Fibroblast of skin of left quadriceps (primary cell): ENCODE measurements at places on chromosomes 1 and 21.
A peak's percentile ranks its signal among the peaks of the same experiment; 100 is the strongest.

- DNase-seq: peak; percentile 80
Observed at GRCh38 chr1:93979718-93980319, 70.6 kb upstream of the GCLM start.

DNA sequence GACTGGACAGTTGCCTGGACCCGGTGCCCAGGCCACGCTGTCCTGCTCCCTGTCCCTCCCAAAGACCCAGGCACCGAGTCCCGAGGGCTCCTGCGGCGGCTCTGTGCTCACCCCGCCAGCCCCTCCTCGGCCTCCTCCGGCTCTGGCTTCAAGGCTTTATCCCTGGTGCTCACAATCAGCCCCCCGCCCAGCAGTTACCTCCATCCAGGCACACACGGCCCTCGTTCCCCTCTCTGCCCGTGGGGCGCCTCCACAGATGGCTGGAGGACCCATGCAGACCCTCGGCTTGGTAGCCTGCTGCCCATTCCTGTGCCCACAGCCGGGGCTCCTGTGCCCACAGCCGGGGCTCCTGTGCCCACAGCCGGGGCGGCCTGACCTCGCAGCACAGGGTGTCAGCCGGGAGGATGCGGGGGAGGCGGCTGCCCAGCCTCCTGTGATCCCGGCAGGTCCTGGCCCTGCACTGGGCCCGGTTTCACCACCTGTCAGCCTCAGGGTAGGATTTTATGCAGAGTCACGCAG lies 52.3 kb upstream of the COL18A1 start:
- DNase-seq: no peak

DNA sequence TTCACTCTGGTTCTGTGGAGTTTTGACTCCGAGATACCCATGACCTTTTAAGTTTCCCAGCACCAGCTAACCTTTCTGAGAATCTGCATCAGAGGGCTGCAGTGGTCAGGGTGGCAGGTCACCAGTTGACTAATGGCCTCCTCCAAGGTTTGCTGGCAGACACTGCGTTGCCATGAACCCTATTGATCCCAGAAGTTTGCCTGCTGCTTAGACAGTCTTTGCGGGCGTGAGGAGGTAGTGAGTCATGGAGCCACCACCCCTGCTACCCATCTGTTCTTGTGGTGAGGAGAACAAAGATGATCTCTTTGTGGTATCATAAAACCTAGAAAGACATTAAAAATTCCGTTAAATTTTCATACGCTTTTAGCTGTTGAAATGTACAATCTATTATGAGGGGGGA lies 180.4 kb downstream of the FGGY start:
- DNase-seq: peak; percentile 69

- DNase-seq: no peak
Observed at GRCh38 chr1:94862718-94863117, 42.6 kb downstream of the SLC44A3 start.

DNA sequence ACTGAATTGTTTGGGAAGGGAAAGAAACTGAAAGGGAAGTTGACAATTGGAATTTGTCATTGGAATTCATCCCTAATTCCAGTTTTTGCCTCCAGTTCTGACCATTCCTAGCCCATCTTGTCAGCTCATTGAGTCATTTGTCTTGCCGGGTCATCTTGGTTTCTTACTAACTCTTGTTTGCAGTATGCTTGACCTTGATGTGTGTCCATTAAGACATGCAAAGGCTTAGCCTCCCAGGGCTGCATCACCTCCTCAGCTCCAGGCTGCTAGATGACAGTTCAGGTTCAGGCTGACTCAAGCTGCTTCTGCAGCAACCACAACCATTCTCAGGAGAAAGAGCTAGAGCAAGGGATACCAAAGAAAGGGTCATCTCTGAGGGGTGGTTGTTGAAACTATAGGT lies 151.3 kb upstream of the PTGFR start:
- DNase-seq: no peak

GRCh38 chr1:198932351-198932991 lies 293.6 kb downstream of the PTPRC start:
- DNase-seq: no peak

GRCh38 chr1:101112051-101112780 lies 86.6 kb upstream of the DPH5 start:
- no peak for DNase-seq

DNA sequence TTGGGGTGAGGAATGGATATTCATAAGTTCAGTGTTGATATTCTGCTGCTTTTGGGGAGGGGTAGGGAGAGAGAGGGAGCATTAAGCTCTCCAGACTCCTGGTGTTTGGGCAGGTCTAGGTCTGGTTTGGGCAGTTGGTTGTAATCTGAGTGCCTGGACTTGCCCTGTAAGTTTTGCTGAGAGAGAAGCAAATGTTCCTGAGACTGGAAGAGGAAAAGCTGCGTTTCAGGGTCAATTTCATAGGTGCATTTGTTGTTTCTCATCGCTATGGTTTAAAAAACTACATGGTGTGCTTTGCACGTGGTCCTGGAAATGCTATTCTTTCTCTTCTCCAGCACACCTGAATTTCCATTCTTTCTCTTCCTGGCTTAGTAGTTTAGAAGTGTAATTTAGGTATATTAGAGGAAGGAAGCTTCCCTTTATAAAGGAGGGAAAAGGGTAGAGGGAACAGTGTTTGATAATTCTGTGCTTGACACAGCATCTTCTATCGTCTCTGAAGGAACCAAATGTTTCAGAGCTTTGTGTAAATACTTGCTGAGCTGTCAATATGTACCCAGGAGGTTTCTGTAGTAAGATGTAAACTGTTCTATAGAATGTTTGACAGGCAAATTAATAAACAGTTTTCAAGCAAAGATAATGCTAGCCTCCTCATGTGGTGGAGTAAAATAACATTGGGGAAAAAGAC lies 6.3 kb downstream of the ARID1A start:
- no peak for DNase-seq

- DNase-seq: no peak
Observed at GRCh38 chr1:8340448-8340847, 22.5 kb downstream of the SLC45A1 start.

DNA sequence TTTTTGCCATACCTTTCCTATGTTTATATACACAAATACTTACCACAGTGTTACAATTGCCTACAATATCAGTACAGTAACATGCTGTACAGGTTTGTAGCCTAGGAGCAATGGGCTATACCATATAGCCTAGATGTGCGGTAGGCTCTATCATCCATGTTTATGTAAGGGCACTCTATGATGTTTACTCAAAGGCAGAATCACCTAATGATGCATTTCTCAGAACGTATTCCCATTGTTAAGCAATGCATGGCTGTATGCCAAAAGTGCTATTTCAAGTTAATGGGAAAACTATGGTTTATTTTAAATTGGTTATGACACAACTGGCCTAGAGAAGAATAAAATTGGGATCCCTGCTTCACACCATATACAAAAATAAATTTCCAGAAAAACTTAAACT lies 36.9 kb upstream of the DISP1 start:
- no peak for DNase-seq

DNA sequence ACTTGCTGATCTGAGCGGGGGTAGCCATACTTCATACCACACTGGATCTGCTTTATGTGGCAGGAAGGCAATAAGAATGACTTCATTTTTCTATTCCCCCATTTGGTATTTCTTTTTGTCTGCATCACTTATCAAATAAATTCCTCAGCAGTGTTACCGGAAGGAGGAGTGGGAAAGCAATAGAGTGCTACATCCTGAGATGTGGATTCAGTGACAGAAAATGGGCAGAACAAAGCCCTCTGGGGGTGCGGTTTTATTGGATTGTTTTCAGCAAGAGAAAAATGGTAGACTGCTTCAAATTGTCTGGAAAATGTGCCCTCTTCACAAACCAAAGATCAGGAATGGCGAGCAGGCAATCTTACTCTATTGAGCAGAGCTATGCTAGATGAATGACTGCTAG lies 751.9 kb upstream of the NEGR1 start:
- no peak for DNase-seq

DNA sequence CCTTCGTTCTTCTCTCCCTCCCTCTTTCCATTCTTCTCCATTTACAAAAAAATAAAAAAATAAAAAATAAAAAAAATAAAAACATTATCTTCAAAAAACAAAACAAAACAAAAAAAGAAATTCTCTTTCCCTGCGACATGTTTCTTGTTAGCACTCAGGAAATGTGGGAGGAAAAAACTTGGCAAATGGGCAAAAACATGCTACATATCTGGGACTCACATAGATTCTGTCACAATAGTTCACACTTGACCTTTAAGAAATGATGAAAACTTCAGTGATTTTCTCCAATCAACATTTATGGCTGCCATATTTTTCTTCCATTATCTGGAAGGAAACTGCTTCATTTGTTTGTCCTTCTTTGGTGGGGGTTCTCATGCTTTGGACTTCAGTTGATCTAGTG lies 109.3 kb downstream of the PRKAB2 start:
- no peak for DNase-seq

DNA sequence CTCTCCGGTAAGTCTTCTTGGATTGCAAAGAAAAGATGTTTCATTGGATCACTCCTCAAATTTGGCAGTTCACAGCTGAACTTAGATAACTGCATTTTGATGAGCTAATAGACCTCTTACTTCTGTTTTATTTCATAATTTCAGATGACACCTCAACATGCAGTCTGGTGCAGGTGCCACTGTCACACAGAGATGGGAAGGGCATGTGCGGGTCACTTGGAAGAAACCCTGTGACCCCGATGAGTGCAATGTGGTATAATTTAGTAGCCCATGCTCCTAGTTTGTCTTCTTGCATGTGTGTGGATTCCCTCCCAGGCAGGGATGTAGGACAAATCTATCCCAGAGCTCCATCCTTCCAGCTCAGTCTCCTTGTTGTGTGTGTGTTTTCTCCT lies 481 bp upstream of the SLAMF1 start:
- DNase-seq: no peak

GRCh38 chr1:25922971-25923552 lies 16.8 kb upstream of the STMN1 start:
- no peak for DNase-seq

GRCh38 chr1:151680826-151681225 lies 35.8 kb downstream of the CELF3 start:
- peak; percentile 76 for DNase-seq

- no peak for DNase-seq
Observed at GRCh38 chr1:212459656-212460055, 26.9 kb downstream of the NENF start.

- no peak for DNase-seq
Observed at GRCh38 chr1:161191971-161192370, 6.9 kb downstream of the ADAMTS4 start.

DNA sequence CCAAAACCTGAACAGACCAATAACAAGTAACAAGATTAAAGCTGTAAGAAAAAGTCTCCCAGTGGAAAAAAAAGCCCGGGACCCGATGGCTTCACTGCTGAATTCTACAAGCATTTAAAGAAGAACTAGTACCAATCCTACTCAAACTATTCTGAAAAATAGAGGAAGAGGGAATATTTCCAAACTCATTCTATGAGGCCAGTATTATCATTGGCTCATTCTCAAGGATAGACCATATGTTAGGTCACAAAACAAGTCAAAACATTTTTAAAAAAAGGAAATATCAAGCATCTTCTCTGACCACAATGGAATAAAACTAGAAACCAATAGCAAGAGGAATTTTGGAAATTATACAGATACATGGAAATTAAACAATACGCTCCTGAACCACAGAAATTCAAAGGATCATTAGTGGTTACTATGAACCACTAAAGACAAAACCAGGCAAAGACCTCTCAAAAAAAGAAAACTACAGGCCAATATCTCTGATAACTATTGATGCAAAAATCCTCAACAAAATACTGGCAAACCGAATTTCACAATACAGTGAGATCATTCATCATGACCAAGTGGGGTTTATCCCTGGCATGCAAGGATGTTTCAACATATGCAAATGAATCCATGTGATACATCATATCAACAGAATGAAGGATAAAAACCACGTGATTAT lies 13.9 kb upstream of the IL20 start:
- DNase-seq: peak; percentile 82

DNA sequence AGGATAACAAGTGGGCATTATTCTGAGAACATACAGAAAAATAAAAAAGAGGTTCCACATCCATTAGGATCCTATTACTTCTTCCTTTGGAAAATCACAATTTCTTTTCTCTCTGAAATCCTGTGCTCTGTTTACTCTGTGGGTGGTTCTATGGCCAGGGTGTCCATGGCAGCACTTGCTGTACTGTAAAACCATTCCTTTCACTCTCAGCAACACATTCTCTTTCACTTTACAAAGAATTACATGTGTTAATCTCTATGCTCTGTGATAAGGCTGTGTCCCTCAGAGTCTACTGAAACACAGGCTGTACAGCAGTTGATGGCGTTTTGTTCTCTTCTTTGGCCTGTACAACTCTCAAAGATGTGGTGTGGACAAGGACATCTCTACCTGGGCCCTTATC lies 524.1 kb downstream of the PTBP2 start:
- no peak for DNase-seq
